ENCODE measurements at places on chromosomes 4 and X. TPM values are rescaled to one million over a fixed set of nuclear protein-coding genes. Genes with fewer than 3 reads are reported as not detected.

DNA sequence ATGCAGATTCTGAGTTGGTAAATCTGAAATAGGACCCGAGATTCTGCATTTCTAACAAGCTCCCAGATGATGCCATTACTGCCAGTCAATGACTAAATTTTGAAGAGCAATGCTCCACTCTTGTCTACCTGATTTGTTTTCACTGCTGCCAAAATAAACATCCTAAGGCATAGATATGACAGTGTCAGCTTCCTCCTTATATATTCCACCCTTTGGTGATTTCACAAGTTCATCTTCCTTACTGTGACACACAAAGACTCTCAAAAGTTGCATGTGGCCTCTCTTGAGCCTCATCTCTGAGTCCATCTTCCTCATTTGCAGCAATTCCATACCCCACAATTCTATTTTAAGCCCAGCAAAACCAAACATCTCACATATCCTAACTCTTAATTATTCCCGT, 110.9 kb downstream of the FBXW7 start:
- DNase-seq: no peak

DNA sequence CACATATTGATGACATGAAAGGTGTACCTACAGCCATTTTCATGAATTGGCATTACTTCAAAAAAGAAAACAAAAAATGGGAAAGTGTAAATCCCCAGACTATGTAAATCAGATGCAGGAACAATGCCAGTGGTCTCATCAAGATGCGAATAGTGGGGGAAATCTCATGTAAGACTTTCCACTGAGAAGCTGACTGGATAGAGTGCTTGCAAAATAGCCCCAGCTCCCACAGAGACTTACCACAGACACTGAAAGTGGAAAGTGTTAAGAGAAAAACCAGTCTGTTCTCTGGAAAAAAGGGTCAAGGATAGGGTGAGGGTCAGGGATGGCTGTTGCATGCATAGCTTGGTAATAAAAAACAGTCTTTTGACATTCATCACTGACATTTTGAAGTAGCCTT, 73.2 kb upstream of the ARMCX2 start:
- no peak for DNase-seq

DNA sequence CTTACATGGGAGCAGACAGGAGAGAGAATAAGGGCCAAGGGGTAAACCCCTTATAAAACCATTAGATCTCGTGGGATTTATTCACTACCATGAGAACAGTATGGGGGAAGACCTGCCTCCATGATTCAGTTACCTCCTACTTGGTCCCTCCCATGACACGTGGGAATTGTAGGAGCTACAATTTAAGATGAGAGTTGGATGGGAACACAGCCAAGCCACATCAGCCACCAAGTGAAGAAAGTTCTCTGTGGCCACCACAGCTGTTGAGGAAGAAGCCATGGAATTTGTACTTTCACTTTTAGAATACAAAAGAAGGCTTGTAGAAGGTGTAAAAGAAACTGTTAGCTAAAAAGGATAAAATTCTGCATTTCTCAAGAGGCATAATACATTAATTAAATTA, 67.0 kb upstream of the CXorf51A start:
- no peak for DNase-seq

DNA sequence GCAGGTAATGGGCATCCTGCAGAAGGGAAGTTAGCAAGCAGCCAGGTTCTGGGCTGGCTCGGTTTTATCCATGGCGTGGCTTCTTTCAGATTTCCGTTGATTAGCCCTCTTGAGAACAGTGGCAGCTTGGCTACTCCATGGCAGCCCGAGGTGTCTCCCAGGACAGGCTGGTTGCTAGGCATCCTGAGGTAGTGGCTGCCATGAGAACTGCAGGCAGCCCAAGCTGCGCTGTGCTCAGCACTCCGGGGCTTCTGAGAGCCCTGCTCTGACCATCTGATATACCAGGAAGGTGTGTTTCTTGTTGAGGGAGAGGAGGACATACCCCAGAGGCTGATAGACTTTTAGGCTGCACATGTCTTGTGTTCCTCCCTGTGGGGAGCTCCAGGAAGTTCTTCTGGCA, 253.4 kb upstream of the CASK start:
- no peak for DNase-seq

GRCh38 chr4:165133150-165133549, 20.5 kb upstream of the TMEM192 start:
- no peak for DNase-seq

DNA sequence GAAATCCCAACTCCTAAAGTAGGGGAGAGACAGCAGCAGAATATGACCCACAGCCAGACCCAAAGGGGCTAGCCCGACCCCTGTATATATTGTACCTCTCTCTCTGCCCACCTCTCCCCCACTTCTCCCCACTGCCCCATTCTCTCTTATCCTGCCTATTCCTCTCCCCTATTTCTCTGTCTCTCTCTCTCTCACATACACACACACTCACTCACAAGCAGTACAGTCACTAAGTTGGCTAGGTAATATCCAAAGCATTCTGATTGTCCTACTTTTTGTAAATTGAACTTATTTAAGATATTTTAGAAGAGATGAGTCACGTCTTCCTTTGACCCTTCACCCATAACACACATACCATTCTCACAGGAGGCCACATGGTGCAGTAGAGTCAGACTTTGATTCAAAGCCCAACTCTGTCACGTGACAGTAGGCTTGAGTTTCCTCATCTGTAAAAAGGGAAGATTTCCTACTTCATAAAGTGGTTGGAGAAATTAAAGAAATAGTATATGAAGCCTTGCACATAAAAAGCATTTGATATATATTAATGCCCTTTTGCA, 29.5 kb downstream of the SRPX2 start:
- DNase-seq: no peak

GRCh38 chrX:123873956-123874355, 14.1 kb downstream of the XIAP start:
- no peak for DNase-seq

- DNase-seq: no peak
These were observed 78.4 kb downstream of the REPS2 start for GRCh38 chrX:17024886-17025285.

- peak; percentile 31 for DNase-seq
These were observed 9.4 kb downstream of the ARHGAP10 start for GRCh38 chr4:147741190-147741788.

GRCh38 chr4:183438458-183439113, 5.8 kb upstream of the CDKN2AIP start:
- peak; percentile 5 for DNase-seq

DNA sequence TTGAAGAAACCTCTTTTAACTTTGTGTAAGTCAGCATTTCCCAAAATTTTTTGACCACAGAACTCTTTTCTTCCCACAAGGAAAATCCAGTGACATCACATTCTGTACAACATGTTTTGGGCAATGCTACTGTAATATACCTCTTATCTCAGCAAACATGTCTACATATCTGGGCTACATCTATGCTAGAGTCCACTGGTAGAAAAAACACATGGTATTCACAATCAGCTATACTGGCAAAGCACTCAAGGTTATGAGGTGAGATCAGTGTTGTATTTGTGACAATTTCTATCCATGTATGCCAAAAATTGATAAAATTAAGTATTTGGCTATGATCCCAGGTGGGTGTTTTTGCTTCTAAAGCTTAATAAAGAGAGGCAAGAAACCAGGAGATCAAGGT, 98.0 kb downstream of the ATP11C start:
- no peak for DNase-seq

DNA sequence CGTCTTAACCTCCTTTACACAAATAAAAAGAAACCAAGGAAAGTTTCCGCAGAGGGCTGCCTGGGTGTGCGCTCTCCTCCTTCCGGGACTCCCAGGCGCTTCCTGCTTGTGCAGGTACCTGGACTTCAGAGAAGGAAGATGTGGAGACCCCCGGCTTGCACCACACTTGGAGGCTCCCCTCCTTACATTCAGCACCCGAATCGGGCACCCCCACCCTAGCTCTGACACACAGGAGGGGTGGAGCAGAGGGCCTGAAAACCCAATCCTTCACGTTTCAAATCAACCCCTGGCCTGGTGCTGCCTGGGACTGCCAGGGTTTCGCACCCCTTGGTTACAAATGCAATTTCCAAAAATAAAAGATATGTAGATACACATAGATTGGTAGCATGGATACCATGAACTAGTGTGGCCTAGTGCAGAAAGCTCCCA, 3.1 kb downstream of the NKX3-2 start:
- no peak for DNase-seq

GALNTL6 gene
- total RNA-seq: 0.62 TPM

GAGE2A gene
- total RNA-seq: not detected

FAM47E gene
- total RNA-seq: 3.0 TPM

KCNE5 gene
- total RNA-seq: 33.6 TPM

Data from tongue (tissue), 3 donors.